ENCODE measurements at places on chromosomes 5 and 9.

DNA sequence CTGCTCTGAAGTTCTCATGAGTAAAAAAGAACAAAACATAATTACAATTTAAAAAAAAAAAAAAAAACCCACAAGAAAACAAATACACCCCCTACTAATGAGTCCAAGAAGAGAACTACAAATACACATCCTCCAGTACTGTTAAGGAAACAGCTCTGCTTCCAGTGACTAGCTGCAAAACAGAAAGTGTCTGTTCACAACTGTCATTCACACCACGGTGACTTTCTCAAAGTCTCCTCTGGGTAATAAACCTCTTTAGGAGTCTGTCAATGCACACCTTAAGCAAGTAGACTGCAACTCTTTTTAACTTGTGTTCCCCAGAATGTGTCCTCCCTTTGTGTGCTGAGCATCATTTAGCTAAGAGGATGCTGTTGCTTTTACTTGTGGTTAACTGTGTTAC, 6.2 kb downstream of the REEP5 start:
- no peak for DNase-seq

DNA sequence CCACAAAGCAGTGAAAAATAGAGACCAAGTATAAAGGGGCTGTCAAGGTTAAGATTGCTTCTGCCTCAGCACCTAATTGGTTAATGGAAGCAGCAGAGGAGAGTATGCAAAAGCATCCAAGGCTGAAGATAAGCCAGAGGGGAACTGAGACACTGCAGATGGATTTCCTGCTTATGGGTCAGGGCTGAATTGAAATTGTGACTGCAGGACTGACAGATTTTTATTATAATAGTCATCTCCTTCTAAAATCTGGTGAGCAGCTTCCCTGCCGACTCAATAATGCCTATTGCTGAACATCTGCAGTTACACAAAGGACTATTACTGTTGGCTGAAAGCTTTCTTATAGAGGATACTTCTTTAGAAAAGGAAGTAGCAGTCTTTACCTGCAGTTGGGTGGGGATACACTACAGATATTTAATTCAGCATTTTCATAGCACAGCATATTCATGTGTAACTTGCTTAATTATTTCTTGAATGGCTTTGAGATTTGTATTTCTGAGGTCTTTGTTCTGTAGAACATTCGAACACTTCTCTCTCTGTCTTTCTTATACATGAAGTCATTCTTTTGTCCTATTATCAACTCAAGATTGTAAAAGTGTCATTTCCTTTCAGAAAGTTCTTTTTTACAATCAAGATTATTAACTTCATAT, 363.0 kb upstream of the RIOK2 start:
- DNase-seq = no peak

- DNase-seq = no peak
These were observed 22.1 kb downstream of the LRRC70 start for GRCh38 chr5:62600560-62601252.

DNA sequence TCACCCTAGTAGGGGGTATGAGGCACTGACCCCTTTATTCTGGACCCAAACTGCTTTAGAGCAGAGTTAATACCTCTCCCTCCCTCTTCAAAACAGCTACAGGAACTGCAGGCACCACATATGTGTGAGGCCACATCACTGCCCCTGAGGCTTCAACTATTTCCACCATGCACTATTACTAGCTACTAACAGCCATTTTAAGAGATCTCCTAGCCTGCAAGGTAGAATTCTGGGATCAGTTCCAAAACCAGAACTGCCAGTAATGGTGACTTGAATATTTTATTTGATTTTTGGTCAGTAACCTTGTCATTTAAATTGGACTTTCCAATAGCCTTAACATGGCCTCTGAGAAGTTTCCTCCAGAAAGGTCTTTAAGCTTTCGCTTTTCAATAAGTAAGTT, 55.3 kb upstream of the FSD1L start:
- no peak for DNase-seq

- DNase-seq = no peak
These were observed 27.6 kb upstream of the TCF7 start for GRCh38 chr5:134086943-134087305.

DNA sequence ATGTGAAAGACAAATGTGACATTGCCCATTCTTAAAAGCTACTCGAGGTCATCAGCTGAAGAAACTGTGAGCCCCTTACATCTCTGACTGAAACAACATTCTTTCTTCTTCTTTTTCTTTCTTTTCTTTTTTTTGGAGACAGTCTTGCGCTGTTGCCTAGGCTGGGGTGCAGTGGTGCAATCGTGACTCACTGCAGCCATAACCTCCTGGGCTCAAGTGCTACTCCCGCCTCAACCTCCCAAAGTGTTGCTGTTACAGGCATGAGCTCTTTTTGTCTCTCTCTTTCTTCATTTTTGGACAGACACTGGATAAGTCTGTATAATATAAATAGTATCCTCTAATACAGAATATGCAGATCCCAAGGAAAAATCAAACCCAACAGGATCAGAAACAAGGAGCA, 263.7 kb upstream of the KLF9 start:
- no peak for DNase-seq

GRCh38 chr9:543478-543877, 298.0 kb upstream of the DMRT1 start:
- no peak for DNase-seq

DNA sequence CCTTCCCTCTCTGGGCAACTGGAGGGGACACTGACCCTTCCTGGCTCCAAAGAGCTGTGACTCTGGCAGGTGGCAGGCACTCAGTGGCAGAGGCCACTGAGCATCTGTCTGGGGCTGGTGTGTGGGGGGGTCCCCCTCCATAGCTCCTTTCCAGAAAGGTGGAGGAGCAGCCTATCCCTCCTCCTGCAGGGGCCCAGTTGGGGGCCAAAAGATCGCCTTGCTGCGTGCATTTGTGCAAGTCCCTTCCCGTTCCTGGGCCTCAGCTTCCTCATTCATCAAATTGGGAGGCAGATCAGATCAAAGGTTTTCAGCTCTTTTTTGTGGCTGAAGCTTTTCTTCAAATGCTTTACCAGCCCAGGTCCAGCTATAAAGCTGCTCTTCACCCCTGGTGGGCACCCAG, 77.7 kb downstream of the NTNG2 start:
- no peak for DNase-seq

DNA sequence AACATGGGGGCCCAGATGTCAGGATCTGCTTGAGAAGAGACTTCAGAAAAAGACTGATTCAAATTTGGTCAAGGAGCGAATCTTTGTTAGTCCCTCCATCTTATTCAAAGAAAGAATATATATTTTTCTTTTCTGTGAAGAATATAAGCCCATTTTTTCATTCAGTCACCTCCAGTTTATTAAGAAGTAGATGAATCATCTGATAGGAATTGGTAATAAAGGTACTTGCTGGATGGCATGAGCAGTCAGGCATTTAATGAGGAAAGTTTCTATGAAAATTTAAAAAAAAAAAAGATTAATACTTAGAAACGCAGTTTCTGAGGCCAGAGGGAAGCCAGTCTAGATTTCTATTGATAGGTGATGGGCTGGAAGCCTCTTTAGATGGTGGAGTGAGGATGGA, 373.1 kb upstream of the SMC2 start:
- no peak for DNase-seq

GRCh38 chr5:54180630-54181031, 129.7 kb downstream of the ARL15 start:
- DNase-seq = no peak

DNA sequence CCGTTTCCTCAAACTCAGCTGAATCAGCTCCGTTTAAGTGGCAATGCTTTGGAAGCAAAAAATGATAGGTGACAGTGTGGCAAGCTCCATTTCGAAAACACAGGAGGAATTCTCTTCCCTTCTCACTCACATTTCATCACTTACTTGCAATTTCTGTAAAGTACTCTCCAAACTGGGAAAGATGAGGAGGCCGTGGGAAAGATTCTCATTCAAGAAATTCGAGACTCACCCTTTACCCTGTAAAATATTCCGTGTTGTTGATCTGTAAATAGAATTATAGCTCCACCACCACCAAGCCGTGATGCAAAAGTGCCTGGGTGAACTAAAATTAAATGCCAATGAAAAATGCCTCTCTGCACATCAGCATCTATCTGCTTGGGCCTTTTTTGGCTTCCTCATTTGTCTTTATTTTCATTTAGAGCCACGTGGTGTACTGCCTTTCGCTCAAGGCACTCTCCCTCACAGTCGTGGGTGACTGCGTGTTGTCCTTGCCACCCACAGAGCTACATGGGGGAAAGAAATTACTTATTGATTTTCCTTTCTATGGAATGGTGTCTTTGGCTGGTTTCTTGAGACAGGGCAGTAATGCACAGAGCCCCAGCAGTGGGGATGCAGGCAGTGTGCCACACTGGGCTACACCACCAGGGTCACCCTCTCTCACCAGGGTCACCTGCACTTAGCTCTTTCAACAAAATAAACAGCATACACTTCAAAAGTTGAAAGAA, 289.3 kb upstream of the TAS2R1 start:
- DNase-seq = no peak

DNA sequence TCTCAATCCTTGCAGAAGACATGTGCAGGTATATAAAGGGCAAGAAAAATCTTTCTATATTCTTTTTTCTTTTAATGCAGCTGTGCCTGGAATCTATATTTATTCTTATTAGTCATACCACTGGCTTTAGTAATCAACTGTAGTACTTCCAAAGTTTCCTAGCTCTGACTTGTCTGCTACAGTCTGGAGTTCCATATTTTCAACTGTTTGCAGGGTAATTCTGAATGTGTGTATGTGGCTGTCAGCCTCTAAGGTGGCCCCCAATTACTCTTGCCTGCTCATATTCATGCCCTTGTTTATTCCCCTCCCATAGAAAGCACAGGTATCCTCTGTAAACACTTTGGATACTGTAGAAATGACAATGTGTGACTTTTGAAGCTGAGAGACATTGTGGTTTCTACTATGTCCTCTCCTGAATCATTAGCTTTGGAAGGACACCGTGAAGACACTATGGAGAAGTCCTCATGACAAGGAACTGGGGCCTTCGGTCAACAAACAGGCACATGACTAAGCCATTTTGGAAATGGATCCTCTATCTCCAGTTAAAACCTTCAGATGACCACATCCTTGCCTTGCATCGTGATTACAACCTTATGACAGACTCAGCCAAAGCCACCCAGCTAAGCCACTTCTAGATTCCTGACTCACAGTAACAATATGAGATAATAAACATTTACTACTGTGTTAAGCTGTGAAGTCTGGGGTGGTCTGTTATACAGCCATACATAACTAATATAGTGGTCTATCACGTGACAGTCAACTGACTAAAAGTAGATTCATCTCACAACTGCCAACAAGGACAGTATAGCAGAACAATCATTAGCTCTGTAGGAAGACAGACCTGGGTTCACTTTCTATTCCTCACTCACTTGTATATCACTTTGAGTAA, 49.5 kb upstream of the SUSD1 start:
- DNase-seq = no peak

DNA sequence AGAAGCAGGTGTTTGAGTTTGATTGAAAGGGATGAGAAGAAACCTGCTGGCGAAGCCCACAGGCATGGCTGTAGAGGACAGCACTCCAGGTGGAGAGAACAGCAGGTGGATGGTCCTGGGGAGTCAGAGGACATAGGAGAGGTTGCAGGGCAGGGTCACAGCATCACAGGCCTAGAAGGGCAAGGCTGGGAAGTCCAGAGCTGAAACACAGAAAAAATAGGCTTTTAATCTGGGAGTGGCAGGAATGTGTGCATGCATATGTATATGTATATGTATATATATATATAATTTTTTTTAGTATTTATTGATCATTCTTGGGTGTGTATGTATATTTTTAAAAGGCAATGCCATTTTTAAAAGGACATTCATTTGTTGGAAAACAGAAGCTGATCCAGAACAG, 118.4 kb downstream of the ADAMTS16 start:
- no peak for DNase-seq

- DNase-seq = no peak
These were observed 121.6 kb downstream of the OXCT1 start for GRCh38 chr5:41748631-41749030.

DNA sequence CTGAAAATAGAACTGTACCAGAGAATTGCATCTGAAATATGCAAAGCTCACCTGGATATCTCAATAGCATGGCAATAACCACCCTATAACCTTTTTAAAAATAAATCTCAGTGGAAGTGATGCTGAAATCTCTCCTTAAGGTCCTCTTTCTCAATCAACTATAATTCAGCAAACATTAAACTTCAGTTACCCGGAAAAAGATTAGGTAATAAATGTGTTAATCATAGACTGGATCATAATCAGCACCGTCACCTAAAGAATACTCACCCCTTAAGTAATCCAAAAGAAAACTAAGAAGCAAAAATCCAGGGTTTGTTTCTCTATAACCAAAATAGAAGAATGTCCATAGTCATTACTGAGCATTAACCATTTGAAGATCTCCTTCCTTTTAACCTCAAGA, 44.3 kb upstream of the DENND4C start:
- no peak for DNase-seq

DNA sequence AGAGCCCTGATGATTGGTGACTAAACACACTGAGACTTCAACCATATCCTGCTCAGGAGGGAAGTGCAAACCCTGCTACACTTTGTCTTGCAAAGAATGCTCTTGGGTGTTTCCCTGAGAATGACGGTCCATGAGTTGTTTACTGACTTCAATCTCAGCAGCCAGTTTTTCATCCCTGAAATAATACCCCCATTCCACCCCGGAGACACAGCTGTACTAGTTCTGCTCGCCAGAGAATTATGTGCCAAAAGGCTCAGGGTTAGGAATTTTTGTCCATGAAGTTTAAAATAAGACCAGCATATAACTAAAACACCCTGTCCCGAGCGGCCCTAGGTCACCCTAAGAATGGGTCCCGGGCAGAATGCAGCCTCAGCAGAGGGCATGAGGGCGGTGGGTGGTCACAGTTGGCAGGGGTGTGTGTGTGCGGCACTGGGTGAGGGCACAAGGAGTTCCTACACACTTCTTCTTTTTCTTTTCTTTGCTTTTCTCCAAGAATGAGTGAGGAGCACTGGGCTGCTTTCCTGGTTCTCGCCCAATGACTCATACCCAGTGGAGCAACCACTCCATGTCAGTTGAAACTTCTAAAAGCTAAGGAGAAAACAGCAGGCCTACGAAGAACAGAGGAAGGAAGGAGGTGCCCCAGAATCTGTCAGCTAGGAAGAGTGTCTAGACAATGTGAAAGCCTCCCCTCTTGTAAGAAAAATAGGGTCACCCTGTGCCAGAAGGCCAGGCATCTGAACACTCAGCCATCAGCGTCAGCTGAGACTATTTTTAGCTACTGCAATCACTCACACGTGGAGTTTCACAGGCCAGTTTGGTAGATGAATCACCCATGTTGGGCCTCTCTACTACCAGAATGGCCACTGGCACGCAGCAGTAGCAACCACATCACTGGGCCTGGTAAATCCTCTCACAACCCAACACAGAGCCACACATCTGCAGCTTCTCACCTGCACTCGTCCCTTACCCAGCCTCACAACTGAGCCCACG, 105.9 kb downstream of the DPYSL3 start:
- DNase-seq = no peak

Data from progenitor cell of endocrine pancreas (in vitro differentiated cells).